ENCODE measurements at places on chromosomes 13 and 19. TPM values are rescaled to one million over a fixed set of nuclear protein-coding genes. Genes with fewer than 3 reads are reported as not detected.

- ATAC-seq: no peak
Measured at GRCh38 chr19:38023671-38024541, 116.9 kb downstream of the SIPA1L3 start.

DNA sequence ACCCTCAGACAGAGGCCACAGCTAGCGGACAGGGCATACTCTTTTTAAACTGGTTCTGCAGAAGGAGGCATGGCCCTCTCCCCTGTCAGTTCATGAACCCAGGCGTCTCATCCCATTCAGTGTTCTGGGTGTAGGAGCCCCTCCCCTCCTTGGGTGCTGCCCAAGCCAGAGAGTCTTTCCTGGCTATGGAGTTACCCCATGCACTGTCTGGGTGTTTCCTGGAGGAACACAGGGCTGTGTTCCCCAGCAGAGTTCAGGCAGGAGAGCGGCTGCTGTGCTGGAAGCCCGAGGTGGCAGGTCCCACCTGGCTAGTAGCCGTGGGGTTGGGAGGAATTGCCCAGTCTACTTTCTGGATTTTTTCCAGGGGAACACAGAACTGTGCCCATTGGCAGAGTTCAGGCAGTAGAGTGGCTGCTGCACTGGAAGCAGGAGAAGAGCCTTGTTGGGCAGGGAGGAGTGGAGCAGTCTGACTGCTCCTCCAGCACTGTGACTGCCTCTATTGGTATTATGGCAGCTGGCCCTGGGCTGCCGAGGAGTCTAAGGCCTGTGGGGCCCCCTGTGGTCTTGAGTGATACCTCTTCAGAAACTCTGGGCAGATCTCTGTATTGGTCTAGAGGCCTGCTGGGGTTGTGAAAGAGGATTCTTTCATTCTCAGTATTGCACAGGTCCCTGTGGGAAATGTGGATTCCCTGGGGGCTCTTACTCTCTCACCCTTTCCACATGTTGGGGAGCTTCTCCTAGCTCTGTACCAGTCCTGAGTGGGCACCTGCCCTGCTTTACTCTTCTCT lies 168.3 kb downstream of the PCDH20 start:
- ATAC-seq: no peak

- ATAC-seq: no peak
Measured at GRCh38 chr19:10735741-10736140, 17.9 kb downstream of the DNM2 start.

Gene C19orf67
- total RNA-seq: not detected

GRCh38 chr13:33134213-33134612 lies 118.0 kb downstream of the KL start:
- no peak for ATAC-seq

GRCh38 chr19:8135946-8136618 lies 13.3 kb downstream of the FBN3 start:
- ATAC-seq: no peak

Gene ZNF442
- total RNA-seq: 4.5 TPM
